ENCODE measurements at places on chromosomes 4 and X. TPM values are rescaled to one million over a fixed set of nuclear protein-coding genes. Genes with fewer than 3 reads are reported as not detected.

Gene DDX3X
- total RNA-seq = 232 TPM

Gene CT45A2
- total RNA-seq = not detected

Gene OPRPN
- total RNA-seq = not detected

Gene DGKK
- under 0.01 TPM for total RNA-seq

Gene NHS
- total RNA-seq = 1.7 TPM

Gene GPR101
- not detected for total RNA-seq

Gene DSPP
- total RNA-seq = 0.05 TPM

Gene CHIC1
- total RNA-seq = 5.1 TPM

Gene XK
- total RNA-seq = 0.66 TPM

Gene GPRIN3
- total RNA-seq = 3.4 TPM

Gene CSAG2
- total RNA-seq = not detected

Gene SSX4
- not detected for total RNA-seq

Gene TENM3
- total RNA-seq = 9.5 TPM

Gene MAGEC2
- total RNA-seq = not detected

Gene APLN
- 0.90 TPM for total RNA-seq

Gene ITGB1BP2
- 1.4 TPM for total RNA-seq

Gene RTL9
- total RNA-seq = 0.09 TPM

Gene CTAG1A
- not detected for total RNA-seq

Gene ZNF275
- 3.7 TPM for total RNA-seq

Gene EIF1AX
- total RNA-seq = 45.3 TPM

Gene PABPC5
- total RNA-seq = 0.24 TPM

Measured in thymus (tissue), 14 donors.